Panc1 (cell line): ENCODE measurements at places on chromosomes 6 and 20. TPM values are rescaled to one million over a fixed set of nuclear protein-coding genes. Genes with fewer than 3 reads are reported as not detected.

PRDM13 gene
- total RNA-seq, result not detected

TFAP2C gene
- total RNA-seq, result 2.8 TPM

DNA sequence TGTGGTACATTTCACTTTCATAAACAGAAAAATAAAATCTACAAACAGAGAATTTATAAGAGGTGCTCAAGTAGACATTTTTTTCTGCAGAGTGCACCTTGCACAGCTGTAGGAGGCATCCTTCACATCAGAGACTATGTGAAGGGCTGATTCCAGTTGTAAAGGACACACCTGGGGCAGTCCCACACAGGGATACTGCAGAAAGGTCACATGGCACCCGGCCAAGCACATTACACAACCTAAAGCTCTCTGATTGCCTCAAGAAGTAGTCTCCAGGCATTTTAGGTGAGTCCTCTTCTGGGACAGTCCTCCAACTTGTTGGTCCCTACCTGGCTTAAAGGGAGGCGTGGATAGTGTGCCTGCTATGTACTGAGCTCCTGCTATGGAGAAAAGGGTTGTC lies 502.9 kb upstream of the NOX3 start:
- DNase-seq, result no peak

GRCh38 chr6:12232821-12233220 lies 57.3 kb upstream of the EDN1 start:
- DNase-seq, result no peak

DNA sequence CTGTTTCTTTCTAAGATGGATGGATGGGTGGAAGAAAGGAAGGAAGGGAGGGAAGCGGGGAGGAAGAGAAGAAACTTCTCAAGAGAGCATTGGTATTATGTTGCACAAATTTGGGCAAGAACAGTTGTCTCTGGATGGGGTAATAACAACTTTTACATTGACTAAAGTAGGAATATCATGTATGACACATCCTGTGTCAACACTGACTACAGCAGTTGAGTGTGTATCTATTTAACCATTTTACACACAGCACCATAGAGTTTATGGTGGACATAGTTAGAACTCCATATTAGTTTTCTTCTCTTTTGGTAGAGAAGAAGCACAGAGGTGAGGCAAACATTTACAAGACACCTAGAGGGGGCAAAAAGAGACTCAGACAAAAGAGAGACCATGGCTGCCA lies 44.2 kb upstream of the RNF146 start:
- DNase-seq, result no peak

TCP11 gene
- total RNA-seq, result not detected

DNA sequence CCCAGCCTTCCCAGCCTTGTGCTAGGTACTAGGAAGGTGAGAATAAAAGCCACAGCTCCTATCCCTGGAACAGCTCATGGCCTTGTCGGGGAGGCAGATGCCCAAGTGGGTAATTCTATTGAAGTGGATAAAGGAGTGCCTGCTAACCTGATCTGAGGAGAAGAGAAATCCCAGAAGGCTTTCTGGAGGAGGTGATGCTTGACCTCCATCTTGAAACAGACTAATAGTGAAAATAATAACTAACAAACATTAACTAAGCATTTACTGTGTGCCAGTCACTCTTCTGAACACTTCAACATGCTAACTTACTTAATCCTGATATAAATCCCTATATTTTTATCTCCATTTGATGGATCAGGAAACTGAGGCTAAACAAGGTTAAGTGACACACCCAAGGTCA lies 493.2 kb upstream of the CHD6 start:
- DNase-seq, result no peak
